ENCODE measurements at places on chromosomes 3 and 15. TPM values are rescaled to one million over a fixed set of nuclear protein-coding genes. Genes with fewer than 3 reads are reported as not detected.

Gene CCR3
- total RNA-seq, result 0.37 TPM

DNA sequence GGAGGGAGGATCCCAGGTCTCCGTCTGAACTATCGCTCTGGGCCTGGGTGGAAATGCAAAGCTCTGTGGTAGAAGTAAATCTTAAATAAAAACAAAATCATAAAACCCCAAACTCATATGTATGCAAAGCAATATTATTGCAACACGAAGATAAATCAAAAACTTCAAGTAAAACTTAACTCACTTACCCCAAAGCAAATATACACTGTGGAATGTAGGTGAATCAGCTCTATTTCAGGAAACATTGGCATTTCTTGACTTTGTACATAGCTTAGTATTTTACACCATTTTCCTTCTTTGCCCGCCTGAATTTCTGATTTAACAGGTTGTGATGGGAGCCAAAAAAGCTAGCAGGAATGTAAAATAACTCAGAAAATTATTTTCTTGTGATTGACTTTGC is 126.2 kb downstream of the TPRG1 start:
- no peak overlapping the region for H3K4me3 ChIP-seq
- peaks cover 17% of the 10 kb centered on the region for H3K4me1 ChIP-seq
- H3K27ac ChIP-seq, result no peak overlapping the region
- H3K36me3 ChIP-seq, result peaks cover 7% of the 10 kb centered on the region
- no peak for DNase-seq

- peaks cover 51% of the 10 kb centered on the region for H3K36me3 ChIP-seq
- no peak overlapping the region for H3K27ac ChIP-seq
- H3K4me1 ChIP-seq, result no peaks in the 10 kb centered on the region
- DNase-seq, result no peak
These were observed 95.7 kb upstream of the SLC2A2 start for GRCh38 chr3:171122240-171122639.

Gene ZNF717
- 10.7 TPM for total RNA-seq

GRCh38 chr15:41806291-41807181 is 21.4 kb upstream of the JMJD7 start:
- H3K4me1 ChIP-seq, result peaks cover 42% of the 10 kb centered on the region
- no peak for DNase-seq
- H3K4me3 ChIP-seq, result no peak overlapping the region
- H3K36me3 ChIP-seq, result peaks cover 2% of the 10 kb centered on the region
- H3K27ac ChIP-seq, result no peak overlapping the region
- H3K27me3 ChIP-seq, result no peaks in the 10 kb centered on the region

Gene MST1R
- total RNA-seq, result 3.9 TPM

DNA sequence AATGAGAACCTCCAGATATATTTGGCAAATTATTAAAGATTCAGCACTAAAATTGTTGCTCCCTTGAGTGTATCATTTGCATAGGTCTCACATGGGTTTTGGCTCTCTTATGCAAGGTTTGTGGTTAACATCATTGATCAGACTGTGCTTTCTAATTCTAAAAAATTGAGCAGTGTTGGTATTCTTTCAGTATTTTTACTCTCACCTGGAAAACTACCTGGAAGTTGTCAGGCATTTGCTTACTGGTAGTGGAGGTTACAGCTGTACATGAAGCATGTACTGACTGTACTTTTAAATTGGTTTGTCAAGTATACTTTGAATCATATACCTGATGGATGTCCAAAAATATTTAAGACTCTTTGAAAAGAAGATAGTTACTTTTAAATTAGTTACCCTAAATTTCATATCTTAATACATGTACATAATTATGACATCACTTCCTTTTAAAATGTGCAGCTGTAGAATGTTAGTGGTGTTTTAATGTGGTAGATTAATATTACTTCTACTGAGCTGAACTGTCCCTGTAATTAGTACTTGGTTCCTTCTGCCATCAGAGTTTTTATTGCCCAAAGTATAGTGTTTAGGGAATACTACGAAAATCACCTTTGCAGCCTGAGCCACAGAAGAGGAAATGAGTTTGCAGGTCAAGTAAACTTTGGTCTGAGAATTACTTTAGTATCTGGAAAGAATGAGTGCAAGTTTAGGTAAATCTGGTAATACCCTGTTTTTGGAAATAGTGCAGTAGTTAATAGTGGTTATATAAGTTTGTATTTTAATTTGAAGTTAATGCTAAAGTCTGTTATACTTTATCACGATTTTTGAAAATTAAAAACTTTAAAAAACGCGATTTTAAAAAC is 2.8 kb downstream of the CHD2 start:
- peak overlapping the region; percentile 98 for H3K27ac ChIP-seq
- H3K36me3 ChIP-seq, result peaks cover 83% of the 10 kb centered on the region
- H3K27me3 ChIP-seq, result no peaks in the 10 kb centered on the region
- peaks cover 58% of the 10 kb centered on the region for H3K4me1 ChIP-seq

DNA sequence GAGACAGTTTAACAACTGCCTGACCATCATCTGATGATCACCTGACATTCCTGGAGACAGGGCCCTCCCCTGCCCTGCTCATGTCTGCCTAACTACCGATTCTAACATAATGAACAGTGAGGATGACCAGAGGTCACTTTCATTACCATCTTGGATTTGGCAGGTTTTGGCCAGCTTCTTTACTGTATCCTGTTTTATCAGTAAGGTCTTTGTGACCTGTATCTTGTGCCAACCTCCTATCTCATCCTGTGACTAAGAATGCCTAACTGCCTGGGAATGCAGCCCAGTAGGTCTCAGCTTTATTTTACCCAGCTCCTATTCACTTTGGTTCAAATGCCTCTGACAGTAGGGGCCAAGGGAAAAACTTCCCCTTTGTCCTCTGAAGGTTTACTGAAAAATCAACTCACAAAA is 40.2 kb downstream of the METTL6 start:
- H3K27ac ChIP-seq, result no peak overlapping the region
- no peaks in the 10 kb centered on the region for H3K36me3 ChIP-seq
- no peak for DNase-seq

Gene KCNMB3
- 0.87 TPM for total RNA-seq

DNA sequence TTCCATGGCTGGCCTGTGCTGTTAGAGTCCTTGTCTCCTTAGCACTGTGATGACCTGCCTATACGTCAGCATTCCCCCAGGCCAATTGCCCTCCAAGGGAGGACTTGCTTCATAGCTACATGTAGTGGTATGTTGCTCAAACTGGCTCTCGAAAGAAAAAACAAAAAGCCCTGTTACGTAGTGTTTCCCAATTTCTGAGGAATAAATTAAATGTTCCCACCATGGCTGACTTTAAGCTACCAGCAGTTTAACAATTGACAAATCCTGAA is 54.6 kb downstream of the WNT7A start:
- H3K4me3 ChIP-seq, result no peak overlapping the region
- no peak for DNase-seq
- no peaks in the 10 kb centered on the region for H3K27me3 ChIP-seq
- H3K27ac ChIP-seq, result no peak overlapping the region
- no peaks in the 10 kb centered on the region for H3K36me3 ChIP-seq
- no peaks in the 10 kb centered on the region for H3K4me1 ChIP-seq

Gene CLSTN2
- total RNA-seq, result not detected

GRCh38 chr15:70512772-70513362 is 250.5 kb downstream of the UACA start:
- peaks cover 32% of the 10 kb centered on the region for H3K36me3 ChIP-seq
- peak; percentile 79 for DNase-seq
- H3K4me1 ChIP-seq, result peaks cover 31% of the 10 kb centered on the region

- no peak overlapping the region for H3K4me3 ChIP-seq
- H3K27me3 ChIP-seq, result peaks cover 30% of the 10 kb centered on the region
- H3K36me3 ChIP-seq, result no peaks in the 10 kb centered on the region
- H3K4me1 ChIP-seq, result peaks cover 2% of the 10 kb centered on the region
- no peak overlapping the region for H3K27ac ChIP-seq
These were observed 18.6 kb upstream of the DNAAF4 start for GRCh38 chr15:55526559-55527036.

DNA sequence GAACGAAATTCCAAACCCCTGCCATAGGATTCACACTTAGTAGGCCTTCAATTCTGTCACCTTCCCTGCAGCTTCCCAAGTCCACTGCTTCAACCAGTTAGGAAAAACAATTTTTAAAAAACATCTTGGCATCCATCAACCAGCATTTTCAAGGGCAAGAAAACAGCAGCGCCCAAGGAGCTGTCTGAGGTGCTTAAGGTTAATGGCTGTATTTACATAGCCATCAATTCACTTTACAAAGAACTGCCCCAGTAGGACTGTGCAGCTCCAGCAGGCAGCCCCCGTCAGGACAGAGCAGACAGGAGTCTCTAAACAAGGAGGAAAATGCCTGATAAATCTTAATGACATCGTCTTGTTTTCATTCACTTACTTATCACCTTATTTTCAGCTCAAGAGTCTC is 13.3 kb downstream of the TAFA4 start:
- DNase-seq, result no peak
- no peak overlapping the region for H3K27ac ChIP-seq
- H3K4me3 ChIP-seq, result no peak overlapping the region
- no peaks in the 10 kb centered on the region for H3K4me1 ChIP-seq

- H3K27ac ChIP-seq, result no peak overlapping the region
- no peak for DNase-seq
- no peak overlapping the region for H3K4me3 ChIP-seq
- H3K36me3 ChIP-seq, result no peaks in the 10 kb centered on the region
- peaks cover 4% of the 10 kb centered on the region for H3K27me3 ChIP-seq
These were observed 46.3 kb downstream of the GOLIM4 start for GRCh38 chr3:168049367-168049974.

DNA sequence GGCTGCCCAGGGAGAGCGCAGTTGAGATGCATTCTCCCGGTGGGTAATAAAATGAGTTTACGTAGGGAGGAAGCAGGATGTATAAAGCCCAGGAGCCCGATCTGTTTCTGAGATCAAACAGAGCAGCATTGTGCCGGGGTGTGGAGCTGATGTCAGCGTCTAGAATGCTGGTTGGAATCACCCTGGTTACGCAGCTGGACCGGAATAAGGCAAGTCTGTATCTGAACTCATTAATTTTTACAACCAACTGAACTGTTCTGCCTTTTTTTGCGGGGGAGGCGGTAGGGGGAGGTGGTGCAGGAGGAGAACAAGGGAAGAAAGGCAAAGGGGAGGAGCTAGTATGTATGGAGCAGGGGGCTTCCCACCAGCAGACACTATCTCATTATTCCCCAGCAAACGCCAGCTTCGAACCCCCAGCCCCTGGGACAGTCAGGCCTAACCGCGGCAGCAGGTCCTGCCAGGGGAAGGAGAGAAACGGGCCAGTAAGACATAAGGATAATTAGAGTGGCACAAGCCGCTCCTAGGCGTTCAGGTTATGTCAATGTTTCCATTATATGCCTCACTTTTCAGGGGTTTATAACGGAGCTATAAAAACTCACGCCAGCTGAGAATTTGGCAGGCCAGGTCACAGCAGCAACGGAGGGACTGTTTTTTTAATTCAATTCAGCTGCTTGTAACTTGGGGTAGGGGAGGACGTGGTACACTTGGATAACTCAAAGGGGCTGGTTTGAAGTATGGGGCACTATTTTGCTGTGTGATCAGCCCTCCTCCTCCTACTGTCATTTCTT is 175.3 kb upstream of the HES1 start:
- DNase-seq, result no peak
- H3K27me3 ChIP-seq, result peaks cover 41% of the 10 kb centered on the region
- H3K27ac ChIP-seq, result no peak overlapping the region
- H3K36me3 ChIP-seq, result no peaks in the 10 kb centered on the region
- H3K4me3 ChIP-seq, result no peak overlapping the region

DNA sequence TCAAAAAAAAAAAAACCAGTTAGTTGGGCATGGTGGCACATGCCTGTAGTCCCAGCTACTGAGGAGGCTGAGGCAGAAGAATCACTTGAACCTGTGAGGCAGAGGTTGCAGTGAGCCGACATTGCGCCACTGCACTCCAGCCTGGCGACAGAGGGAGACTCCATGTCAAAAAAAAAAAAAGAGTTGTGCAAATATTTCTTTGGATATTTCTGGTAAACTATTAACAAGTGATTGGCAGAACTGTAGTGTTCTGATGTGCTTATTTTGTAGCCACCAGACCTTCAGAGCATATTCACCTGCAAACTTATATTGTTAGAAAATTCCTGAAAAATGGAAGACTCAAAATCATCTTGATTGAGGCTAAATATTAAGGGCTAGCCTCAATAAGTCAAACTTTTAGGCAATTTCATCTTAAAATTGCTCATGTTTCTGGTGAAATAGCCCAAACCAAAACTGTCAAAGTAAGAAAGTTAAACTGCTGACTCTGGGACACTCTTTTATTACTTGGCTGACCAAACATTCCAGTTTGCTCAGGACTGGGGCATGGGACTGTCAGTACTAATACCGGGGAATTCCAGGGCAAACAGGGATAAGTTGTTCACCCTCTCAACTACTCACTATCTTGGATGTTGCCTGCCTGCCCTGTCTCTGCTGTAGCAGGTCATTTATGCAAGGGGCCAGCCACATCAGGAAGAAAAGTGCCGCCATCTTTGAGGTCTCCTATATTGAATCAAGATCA is 37.0 kb downstream of the ABHD2 start:
- no peaks in the 10 kb centered on the region for H3K27me3 ChIP-seq
- no peak for DNase-seq
- H3K4me3 ChIP-seq, result no peak overlapping the region

DNA sequence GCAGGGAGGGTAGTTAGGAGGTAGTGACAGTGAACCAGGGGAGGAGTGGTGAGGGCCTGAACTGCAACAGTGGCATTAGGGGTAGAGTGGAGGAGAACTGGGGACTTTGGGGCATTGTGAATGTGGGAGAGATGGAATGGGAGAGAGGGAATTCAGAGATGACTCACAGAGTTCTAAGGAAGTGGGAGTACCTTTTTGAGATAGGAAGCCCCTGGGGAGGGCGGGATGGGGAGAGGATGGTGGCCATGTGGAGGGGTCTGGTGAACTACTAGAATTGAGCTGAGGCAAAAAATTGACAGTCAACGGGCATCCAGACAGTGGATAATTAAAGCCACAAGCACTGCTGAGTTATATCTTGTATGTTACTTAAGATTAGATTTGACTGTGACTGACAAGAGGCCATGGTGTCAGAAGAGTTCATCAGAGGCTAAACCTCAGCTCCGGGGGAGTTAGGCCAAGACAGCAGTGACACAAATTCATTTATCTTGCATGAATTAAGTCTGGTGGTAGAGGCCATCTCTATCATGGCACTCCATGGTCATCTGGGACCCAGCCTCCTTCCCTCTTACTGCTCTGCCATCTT is 34.0 kb downstream of the PLEKHO2 start:
- H3K27ac ChIP-seq, result peak overlapping the region; percentile 22
- no peaks in the 10 kb centered on the region for H3K27me3 ChIP-seq
- H3K4me3 ChIP-seq, result no peak overlapping the region

Gene CILP
- 0.05 TPM for total RNA-seq

Gene MESP1
- total RNA-seq, result 2.4 TPM

DNA sequence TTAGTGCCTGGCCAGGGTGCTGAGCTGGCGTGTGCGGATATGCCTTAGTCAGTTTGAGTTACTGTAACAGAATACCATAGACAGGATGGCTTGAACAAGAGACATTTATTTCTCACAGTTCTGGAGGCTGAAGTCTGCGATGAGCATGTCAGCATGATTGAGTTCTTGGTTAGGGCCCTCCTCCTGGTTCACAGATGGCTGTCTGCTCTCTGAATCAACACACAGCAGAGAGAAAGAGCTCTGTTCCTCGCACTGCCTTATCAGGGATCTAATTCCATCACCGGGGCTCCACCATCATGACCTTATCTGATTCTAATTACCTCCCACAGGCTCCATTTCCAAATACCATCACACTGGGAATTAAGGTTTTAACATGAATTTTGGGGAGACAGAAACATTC is 386.6 kb upstream of the DPH6 start:
- H3K4me3 ChIP-seq, result no peak overlapping the region
- no peaks in the 10 kb centered on the region for H3K27me3 ChIP-seq
- no peak overlapping the region for H3K27ac ChIP-seq
- no peaks in the 10 kb centered on the region for H3K4me1 ChIP-seq
- no peak for DNase-seq

Gene DUOXA1
- total RNA-seq, result not detected

Gene NEK10
- 0.74 TPM for total RNA-seq

Gene ARMC8
- 53.2 TPM for total RNA-seq
